ENCODE measurements at places on chromosomes 13 and 19.

- no peak for DNase-seq
Measured at GRCh38 chr13:21901811-21902708, 231.2 kb downstream of the FGF9 start.

DNA sequence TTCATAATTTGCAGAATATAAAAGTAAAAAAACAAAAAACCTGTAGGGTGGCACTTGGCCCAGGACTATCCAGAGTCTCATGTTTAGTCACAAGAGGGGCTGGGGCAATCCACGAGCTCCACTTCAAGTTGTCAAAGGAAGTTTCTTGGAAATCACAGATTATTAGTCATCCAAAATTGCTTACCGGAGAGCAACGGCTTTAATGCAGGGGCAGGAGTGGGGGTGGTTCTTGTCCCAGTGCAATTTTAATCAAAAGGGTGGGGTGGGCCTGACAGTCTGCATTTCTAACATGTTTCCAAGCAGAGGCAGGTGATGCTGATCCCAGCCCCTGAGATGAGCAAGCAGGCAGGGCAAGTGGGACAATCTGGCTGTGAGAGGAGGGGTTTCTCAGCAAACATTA lies 233.9 kb downstream of the ABCC4 start:
- no peak for DNase-seq

DNA sequence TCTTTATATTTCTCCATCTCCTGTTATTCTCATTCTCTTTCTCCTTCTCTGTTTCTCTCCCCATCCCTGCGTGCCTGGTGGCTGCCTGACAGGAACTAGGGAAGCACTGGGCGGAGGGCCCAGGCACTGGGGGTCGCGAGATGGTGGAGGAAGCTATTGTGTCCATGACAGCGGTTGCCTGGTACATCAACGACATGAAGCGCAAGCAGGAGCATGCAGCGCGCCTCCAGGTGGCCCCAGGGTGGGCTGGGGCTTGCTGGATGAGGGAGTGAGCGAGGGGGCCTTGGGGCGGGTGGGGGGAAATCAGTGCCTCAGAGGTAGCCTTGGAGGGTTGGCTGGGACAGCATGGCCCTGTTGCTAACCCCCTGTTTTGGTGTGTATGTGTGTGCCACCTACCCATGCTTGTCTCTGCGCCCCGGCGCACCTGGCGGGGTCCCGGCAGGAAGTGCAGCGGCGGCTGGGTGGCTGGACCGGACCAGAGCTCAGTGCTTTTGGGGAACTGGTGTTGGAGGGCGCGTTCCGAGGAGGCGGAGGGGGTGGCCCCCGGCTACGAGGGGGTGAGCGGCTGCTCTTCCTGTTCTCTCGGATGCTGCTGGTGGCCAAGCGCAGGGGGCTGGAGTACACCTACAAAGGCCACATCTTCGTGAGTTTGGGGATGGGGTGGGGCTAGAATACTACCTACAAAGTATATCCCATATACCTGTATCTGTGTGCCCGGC lies 5.2 kb downstream of the PLEKHG2 start:
- no peak for DNase-seq

- DNase-seq, result no peak
Measured at GRCh38 chr13:110474713-110475112, 86.8 kb downstream of the RAB20 start.

DNA sequence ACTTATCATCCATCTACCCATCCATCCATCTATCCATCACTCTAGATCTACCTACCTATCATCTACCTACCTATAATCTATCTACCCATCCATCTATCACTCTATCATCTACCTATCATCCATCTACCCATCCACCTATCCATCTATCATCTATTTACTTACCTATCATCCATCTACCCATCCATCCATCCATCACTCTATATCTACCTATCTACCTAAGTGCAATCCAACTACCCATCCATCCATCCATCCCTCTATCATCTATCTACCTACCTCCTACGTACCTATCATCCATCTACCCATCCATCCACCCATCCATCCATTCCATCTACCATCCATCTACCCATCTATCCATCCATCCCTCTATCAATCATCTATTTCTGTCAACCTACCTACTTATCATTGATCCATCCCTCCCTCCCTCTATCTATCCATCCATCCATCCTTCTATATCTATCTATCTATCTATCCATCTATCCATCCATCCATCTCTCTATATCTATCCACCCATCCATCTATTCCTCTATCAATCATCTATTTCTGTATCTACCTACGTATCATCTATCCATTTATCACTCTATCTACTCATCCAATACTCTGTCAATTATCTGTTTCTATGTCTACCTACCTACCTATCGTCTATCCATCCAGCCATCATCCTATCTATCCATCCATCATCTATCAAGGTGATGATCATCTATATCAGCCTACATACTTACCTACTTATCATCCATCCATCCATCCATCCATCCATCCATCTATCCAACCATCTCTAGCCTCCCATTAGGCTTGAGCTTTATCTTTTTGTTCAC lies 49.1 kb downstream of the CEBPG start:
- no peak for DNase-seq

All from endothelial cell of umbilical vein (primary cell).